ENCODE measurements at places on chromosomes 2 and 18. TPM values are rescaled to one million over a fixed set of nuclear protein-coding genes. Genes with fewer than 3 reads are reported as not detected.

ITGB6 gene
- polyA plus RNA-seq, result 4.8 TPM

STON1 gene
- polyA plus RNA-seq, result 0.88 TPM

TET3 gene
- polyA plus RNA-seq, result 4.5 TPM

ASAP2 gene
- polyA plus RNA-seq, result 19.8 TPM

- no peak for DNase-seq
Observed at GRCh38 chr2:146912536-146912935, 932.3 kb upstream of the ACVR2A start.

- DNase-seq, result no peak
Observed at GRCh38 chr2:140091926-140092325, 1311.7 kb upstream of the NXPH2 start.

COL3A1 gene
- 0.99 TPM for polyA plus RNA-seq

GRCh38 chr2:212489719-212490346 is 48.8 kb downstream of the ERBB4 start:
- no peak for DNase-seq

- DNase-seq, result peak; percentile 87
Observed at GRCh38 chr2:234823877-234824376, 127.9 kb upstream of the SH3BP4 start.

DNA sequence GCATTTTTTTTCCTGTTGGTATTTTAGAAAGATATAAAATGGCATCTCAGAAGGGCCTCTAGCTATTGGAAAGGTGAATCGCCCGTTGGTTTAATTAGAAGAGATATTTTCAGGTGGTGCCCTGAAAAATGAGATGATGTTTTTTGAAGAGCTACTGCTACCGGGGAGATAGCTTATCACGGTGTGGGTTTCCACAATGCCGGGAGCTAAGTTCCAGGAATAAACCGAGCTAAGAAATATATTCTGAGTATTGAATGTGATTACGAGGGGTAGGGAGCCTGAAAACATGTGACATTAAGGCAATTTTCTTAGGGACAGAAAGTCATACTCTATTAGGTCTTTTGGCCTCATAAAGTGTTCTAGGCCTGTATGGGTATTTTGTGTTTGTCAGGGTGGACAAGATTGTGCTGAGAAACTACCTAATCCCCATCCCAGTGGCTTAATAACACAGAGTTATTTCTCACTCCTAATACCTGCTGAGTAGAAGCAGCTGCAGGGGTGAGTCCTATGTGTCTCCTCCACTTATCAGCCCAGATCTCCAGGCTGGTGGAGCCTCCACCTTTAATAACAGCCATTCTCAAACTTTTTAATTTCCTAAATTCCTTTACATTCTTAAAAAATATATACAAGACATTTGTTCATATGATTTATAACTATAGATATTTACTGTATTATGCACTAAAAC is 150.2 kb downstream of the LRRTM1 start:
- no peak for DNase-seq

GRCh38 chr2:180033993-180034894 is 27.1 kb upstream of the CWC22 start:
- no peak for DNase-seq

TWIST2 gene
- 8.7 TPM for polyA plus RNA-seq

DCC gene
- not detected for polyA plus RNA-seq

CRYGD gene
- polyA plus RNA-seq, result not detected

DNA sequence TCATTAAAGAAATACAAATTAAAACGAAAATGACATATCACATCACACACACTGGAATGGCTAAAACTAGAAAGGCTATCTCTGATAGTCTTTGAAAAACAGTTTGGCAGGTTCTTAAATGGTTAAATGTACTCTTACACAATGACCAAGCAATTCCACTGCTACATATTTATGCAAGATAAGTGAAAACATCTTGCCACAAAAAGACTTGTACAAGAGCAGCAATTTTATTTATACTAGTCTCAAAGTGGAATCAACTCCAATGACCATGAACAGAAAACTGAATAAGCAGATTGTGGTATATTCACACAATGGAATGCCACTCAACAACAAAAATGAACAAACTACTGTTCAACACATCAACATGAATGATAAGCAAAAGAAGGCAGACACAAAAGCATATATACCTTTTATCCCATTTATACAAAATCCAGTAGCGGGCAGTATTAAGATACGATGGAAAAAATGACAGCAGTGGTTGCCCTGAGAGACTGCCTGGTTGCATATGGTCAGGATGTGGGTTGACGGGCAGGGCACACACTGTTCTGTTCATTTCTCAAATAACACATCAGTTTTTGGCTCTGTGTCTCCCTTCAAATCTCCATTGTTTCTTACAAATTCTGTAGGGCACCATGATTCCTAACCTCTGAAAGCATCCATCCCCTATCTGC is 25.4 kb downstream of the SP100 start:
- DNase-seq, result no peak

CDKL4 gene
- polyA plus RNA-seq, result not detected

MYCN gene
- polyA plus RNA-seq, result not detected

TXNL4A gene
- polyA plus RNA-seq, result 99.6 TPM

GRCh38 chr2:237626813-237627440 is 460 bp upstream of the LRRFIP1 start:
- no peak for DNase-seq

DNA sequence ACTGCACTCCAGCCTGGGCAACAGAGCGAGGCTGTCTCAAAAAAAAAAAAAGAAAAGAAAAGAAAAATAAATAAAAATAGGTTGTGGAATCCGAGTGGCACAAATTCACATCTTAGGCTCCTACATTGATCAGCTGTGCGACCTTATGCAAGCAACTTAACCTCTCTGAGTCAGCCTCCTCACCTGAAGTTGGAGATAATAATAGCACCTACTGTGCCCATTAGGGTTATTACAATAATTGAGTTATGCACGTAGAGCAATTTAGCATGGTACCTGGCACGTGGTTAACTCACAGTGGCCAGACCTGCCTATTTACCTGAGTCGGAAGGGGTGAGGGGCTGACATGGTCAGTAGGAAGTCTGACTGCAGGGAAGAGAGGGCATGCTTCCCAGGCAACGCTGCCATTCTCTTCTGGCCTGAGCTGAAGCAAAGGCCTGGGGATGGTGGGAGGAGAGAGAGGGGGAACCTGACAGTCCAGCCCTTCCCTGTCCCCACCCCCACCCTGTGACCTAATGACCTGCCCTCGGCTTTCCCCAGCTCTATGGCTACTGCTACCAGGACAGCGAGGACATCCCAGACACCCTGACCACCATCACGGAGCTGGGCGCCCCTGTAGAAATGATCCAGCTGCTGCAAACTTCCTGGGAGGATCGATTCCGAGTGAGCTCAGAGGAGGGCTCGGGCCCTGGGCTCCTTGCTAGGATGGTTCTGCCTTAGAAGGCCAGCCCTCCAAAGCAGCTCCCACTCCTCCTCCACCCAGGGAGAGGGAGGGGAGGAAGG is 5.1 kb downstream of the PKDCC start:
- no peak for DNase-seq

GRCh38 chr2:176419591-176420071 is 150.4 kb downstream of the MTX2 start:
- DNase-seq, result no peak

KCNK3 gene
- 1.6 TPM for polyA plus RNA-seq

All from A549 (cell line).